CD8-positive, alpha-beta memory T cell (primary cell): ENCODE measurements at places on chromosomes 16 and 17. TPM values are rescaled to one million over a fixed set of nuclear protein-coding genes. Genes with fewer than 3 reads are reported as not detected.

- no peaks in the 10 kb centered on the region for H3K27me3 ChIP-seq
- no peak overlapping the region for H3K4me3 ChIP-seq
Observed at GRCh38 chr16:10751291-10751697, 7.7 kb downstream of the NUBP1 start.

The PYDC1 gene
- total RNA-seq = not detected

The PSMD3 gene
- total RNA-seq = 185 TPM

DNA sequence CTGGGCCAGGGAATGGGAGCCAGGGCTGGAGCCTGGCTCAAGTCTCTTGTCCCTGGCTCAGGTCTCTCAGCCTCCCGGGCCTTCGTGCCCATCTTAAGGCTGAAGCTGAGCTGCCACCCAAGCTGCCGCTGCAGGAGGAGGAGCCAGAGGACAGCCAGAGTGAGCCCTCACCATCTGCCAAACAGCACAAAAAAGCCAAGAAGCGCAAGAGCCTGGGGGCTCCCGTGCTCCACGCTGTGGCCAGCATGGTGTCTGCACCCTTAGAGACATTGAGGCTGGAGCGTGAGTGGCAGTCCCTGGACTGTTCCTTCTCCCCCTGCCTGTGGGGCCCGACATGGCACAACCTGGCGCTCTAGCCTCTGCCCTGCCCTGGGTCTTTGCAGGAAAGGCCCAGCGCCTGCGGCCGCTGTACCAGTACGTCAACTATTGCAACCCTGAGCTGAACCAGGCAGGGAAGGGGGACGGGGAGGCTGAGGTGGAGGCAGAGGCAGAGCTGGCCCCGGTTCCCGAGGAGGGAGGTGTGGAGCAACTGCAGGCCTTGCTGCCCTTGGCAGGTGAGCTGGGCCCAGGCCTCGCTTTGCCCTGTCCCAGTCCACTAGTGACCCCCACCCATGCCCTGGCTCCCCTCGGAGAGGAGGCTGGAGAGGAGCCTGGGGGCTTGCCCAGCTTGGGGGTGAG lies 1.3 kb downstream of the C16orf86 start:
- peaks cover 17% of the 10 kb centered on the region for H3K4me1 ChIP-seq
- H3K4me3 ChIP-seq = no peak overlapping the region
- no peaks in the 10 kb centered on the region for H3K27me3 ChIP-seq
- no peak overlapping the region for H3K27ac ChIP-seq

The CA5A gene
- total RNA-seq = not detected

DNA sequence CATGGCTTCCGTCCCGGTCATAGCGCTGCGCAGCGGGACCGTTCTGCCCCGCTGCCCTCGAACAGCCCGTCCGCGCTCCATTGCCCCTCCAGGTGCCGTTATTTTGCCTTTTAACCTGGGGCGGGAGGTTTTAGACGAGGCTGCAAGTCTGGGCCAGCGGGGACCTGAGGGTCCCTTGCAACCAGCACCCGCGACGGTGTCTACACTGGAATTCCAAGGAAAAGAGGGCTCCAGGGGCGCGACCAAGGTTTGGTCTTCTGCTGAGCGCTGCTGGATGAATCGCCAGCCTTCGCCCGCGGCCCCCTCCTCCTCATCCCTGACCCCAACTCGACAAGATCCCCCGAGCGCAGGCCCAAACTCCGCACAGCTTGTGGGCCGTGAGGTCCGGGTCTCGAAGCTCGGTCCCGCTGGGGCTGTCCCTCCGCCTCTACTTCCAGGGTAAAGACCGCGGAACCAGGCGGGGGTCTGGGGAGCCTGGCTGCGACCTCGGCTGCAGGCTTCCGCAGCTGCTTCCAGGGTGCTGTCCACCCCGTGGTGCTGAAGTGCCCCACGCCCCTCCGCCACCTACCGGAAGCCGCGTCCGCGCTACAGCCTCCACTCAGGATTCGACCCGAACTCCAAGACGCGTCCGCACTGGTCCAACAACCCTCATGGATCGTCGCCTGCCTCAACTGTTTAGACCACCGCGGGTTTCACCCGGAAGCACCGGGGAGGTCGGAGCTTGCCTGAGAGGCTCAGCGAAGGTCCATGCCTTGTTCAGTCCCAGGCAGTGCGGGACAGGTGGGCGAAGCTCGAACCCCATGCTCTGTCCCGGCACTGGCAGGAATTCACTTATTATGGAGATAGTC lies 10.1 kb upstream of the CA4 start:
- no peak overlapping the region for H3K4me3 ChIP-seq
- H3K4me1 ChIP-seq = peaks cover 6% of the 10 kb centered on the region
- DNase-seq = peak; percentile 47

GRCh38 chr17:18161207-18162145 lies 22.2 kb upstream of the ALKBH5 start:
- H3K36me3 ChIP-seq = no peaks in the 10 kb centered on the region
- DNase-seq = no peak
- H3K27ac ChIP-seq = no peak overlapping the region
- H3K27me3 ChIP-seq = no peaks in the 10 kb centered on the region
- H3K4me1 ChIP-seq = peaks cover 7% of the 10 kb centered on the region

The SPATA32 gene
- not detected for total RNA-seq

GRCh38 chr16:89775223-89775622 lies 41.2 kb downstream of the FANCA start:
- no peaks in the 10 kb centered on the region for H3K4me1 ChIP-seq
- H3K27me3 ChIP-seq = no peaks in the 10 kb centered on the region
- no peak overlapping the region for H3K27ac ChIP-seq
- H3K36me3 ChIP-seq = no peaks in the 10 kb centered on the region
- H3K4me3 ChIP-seq = no peak overlapping the region
- DNase-seq = no peak

- H3K36me3 ChIP-seq = no peaks in the 10 kb centered on the region
- no peak overlapping the region for H3K4me3 ChIP-seq
- no peaks in the 10 kb centered on the region for H3K27me3 ChIP-seq
Observed at GRCh38 chr16:75099075-75099667, 17.4 kb downstream of the LDHD start.

DNA sequence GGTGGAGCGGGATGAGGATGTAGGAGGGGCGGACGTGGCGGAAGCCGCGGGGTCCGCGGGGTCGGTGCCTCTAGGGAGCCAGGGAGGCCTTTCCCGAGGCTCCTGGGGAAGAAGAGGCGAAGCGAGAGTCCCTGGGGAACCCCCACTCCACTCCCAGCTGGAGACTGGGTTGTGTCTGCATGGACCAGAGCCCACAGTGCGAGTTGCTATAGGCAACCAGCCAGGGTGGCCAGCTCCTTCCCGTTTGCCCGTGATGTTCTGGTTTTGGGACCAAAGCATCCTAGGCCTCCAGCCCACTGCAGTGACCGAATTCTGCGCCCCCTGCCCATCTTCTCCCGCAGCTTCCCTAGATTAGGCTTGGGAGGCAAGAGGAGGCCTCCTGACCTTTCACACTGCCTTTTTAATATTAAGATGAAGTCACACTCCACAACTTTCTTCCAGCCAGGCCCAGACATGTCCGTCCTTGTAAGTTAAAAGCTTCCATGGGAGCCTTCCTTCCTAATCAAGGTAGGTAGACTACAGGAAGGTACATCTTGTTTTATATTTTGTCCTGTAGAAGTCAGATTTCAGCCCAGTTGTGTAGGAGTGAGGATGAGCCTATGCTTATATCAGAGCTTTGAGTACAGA lies 469 bp downstream of the AMZ2 start:
- peak overlapping the region; percentile 96 for H3K27ac ChIP-seq
- H3K36me3 ChIP-seq = peaks cover 8% of the 10 kb centered on the region
- H3K4me1 ChIP-seq = peaks cover 41% of the 10 kb centered on the region
- H3K4me3 ChIP-seq = peak overlapping the region; percentile 97
